K562 (cell line): ENCODE measurements at places on chromosomes 2 and 18.

DNA sequence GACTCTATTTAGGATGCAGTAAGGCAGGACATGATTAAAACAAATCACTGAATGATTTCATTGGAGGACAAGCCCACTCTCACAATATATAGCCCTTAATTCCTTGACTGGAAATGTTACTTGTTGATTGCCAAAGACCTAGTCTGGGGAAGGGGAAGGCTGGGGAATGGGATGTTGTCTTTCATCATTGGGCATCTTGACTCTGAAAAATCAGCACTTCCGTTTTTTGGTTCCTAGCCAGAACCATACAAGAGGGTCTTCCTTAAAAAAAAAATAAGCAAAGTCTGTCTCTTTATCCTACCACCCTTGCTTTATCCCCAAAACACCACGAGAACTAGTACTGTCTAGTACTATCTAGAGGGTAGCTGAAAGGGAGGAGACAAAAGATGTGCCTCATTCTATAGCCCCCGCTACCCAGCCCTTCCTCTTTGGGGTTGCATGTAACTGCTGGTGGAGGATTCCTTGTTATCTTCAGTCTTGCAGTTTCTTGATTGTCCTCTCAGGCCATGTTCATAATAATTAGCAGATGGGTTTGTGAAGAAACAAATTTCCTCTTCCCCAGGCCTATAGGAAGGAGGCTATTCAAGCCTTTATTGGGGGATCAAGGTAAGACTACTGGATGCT is 55.8 kb downstream of the NEMP2 start:
- 0 out of 2 replicates have a peak, but pooled peaks cover 2% of the 10 kb centered on the region for H3K4me1 ChIP-seq
- no peak overlapping the region for H3K27ac ChIP-seq
- H3K36me3 ChIP-seq, result no peaks in the 10 kb centered on the region
- no peak for DNase-seq
- no peaks in the 10 kb centered on the region for H3K27me3 ChIP-seq

DNA sequence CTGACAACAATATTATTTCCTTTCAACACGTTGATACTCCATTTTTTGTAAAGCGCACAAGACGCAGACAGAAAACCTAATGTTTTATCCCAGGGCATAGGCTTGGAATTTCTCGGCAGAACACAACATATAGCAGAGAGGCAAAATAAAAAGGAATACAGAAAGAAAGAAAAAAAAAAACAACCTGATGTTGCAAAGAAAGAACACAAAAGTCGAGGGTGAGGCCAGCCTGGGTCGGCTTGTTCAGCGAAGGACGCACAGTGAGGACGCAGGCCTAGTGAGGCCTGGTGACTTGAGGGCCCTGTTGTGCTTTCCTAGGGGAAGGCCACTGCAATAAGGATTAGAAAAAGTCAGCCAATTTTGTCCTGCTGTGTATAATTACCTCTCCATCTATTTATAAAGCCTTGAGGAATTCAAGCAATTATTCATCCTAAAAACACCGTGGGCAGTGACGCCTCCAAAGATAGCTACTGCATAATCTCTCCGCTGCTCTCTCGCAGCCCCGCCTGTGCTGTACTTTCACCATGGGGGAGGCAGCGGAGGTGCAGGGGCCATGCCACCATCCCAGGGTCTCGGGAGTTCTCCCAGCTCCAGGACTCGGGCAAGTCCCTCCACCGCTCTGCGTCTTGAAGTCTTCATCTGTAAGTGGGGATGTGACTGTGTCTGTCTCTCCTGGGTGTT is 61.9 kb upstream of the SH3RF3 start:
- H3K27me3 ChIP-seq, result peaks cover 39% of the 10 kb centered on the region
- no peak overlapping the region for H3K27ac ChIP-seq
- no peak for DNase-seq

DNA sequence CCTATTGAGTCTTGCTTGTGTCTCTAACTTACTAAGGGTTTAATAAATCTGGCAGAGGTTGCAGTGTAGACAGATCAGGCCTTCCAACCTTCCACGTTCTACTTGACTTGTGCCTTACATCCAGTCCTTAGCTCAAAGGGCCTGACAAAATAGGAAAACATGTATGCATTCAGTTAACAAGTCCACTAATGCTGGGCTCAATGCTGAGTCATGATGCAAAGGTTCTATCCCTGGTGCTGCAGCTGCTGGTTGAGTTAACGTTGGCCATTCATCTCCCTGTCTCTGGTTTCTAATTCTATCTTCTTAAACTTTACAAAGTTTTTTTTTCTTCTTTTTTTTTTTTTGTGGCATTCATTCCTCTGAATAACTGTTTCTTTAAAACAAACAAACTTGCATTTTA is 46.3 kb upstream of the ITGB6 start:
- no peaks in the 10 kb centered on the region for H3K4me1 ChIP-seq
- H3K36me3 ChIP-seq, result no peaks in the 10 kb centered on the region
- no peak for DNase-seq
- H3K27ac ChIP-seq, result no peak overlapping the region
- H3K27me3 ChIP-seq, result no peaks in the 10 kb centered on the region
- no peak overlapping the region for H3K4me3 ChIP-seq

- peaks cover 25% of the 10 kb centered on the region; the same call in 2 of the 3 replicates for H3K4me1 ChIP-seq
- no peak overlapping the region for H3K27ac ChIP-seq
- H3K27me3 ChIP-seq, result no peaks in the 10 kb centered on the region
- H3K4me3 ChIP-seq, result no peak overlapping the region
- no peak for DNase-seq
Observed at GRCh38 chr2:17590342-17590911, 49.9 kb downstream of the VSNL1 start.

DNA sequence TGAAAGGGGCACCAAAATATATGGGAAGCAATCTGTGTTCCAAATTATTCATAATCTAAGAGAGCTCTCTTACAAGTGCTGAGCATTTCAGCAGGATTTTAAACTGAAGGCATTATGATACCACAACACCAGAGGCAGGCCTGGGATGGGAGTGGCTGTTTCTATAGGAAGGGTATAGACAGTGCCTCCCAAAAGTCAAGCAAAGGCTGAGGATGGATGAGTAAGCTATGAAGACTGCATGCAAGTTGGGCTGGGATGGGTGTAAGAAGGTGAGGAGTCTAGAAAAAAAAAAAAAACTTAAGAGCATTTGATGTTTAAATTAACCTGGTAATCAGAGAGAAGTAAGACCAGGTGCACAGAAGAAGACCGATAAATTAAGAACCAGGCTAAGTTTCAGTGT is 132.5 kb downstream of the OSR1 start:
- H3K4me3 ChIP-seq, result no peak overlapping the region
- H3K27ac ChIP-seq, result no peak overlapping the region
- H3K36me3 ChIP-seq, result no peaks in the 10 kb centered on the region
- no peak for DNase-seq

DNA sequence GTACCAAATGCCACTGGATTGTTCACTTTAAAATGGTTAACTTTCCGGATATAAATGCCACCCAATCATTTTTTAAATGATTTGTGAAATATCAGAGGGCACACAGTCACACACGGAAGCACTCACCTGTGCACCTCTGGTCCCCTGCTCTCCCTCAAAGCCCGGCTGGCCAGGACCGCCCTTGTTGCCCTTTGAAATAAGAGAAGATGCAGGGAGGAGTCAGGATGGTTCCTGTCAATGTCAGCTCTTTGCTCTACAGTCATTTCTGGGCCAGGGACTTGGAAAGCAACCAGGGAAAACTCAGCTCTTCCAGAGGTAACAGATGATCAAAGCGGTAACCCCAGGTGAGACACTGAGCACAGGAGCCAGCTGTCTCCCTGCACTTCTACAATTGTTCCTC is 60.7 kb downstream of the COL6A3 start:
- DNase-seq, result no peak
- no peak overlapping the region for H3K27ac ChIP-seq
- no peaks in the 10 kb centered on the region for H3K36me3 ChIP-seq
- no peak overlapping the region for H3K4me3 ChIP-seq

GRCh38 chr2:219562049-219563020 is 9.0 kb downstream of the OBSL1 start:
- H3K27me3 ChIP-seq, result no peaks in the 10 kb centered on the region
- H3K27ac ChIP-seq, result no peak overlapping the region

- H3K4me1 ChIP-seq, result no peaks in the 10 kb centered on the region
- H3K36me3 ChIP-seq, result no peaks in the 10 kb centered on the region
- no peak overlapping the region for H3K4me3 ChIP-seq
Observed at GRCh38 chr2:100130595-100131391, 11.6 kb downstream of the AFF3 start.

GRCh38 chr2:221102896-221103688 is 469.0 kb downstream of the EPHA4 start:
- H3K27ac ChIP-seq, result no peak overlapping the region
- H3K36me3 ChIP-seq, result no peaks in the 10 kb centered on the region

DNA sequence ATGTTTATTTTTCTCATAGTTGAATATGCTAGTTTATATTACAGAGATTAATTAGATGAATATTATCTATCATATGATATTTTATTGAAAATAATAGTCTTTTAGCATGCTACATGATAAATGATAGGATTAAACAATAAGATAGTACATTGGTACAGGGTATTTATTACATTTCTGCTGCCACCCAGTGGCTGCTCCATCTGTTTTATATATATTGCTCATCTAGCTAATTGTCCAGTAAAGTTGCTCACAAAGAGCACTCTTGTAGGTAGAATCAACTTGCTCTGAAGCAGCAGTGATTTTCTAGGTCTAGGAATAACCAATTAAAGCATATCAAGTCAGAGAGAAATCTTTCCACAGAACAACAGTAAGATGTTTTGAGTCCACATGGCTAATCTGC is 183.3 kb downstream of the ASXL3 start:
- H3K27ac ChIP-seq, result no peak overlapping the region
- no peak for DNase-seq
- no peaks in the 10 kb centered on the region for H3K27me3 ChIP-seq
- H3K4me3 ChIP-seq, result no peak overlapping the region

DNA sequence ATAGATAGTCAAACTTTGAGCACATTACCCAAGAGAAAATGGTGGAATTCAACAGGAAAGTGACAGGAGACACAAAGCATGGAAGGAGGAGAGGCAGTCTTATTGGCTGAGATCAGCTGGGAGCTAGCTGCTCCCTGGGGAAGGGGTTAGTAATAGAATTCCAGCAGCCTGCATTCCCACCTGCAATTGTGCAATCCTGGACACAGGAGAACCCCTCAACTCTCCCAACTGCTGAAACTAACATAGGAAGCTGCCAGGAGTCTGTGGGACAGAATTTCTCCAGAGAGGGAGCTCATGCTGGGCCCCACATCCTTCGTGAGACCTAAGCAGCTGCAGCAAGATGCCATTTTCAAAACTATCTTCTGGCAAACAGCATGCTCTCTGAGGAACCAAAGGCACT is 69.8 kb upstream of the ACVR1C start:
- H3K36me3 ChIP-seq, result no peaks in the 10 kb centered on the region
- H3K4me1 ChIP-seq, result no peaks in the 10 kb centered on the region
- DNase-seq, result no peak
- H3K27me3 ChIP-seq, result no peaks in the 10 kb centered on the region

GRCh38 chr2:196369967-196370366 is 198.6 kb upstream of the STK17B start:
- no peaks in the 10 kb centered on the region for H3K36me3 ChIP-seq
- H3K4me3 ChIP-seq, result no peak overlapping the region
- H3K27me3 ChIP-seq, result no peaks in the 10 kb centered on the region
- no peak overlapping the region for H3K27ac ChIP-seq
- DNase-seq, result no peak
- H3K4me1 ChIP-seq, result peaks cover 3% of the 10 kb centered on the region; the same call in 1 of the 2 replicates

DNA sequence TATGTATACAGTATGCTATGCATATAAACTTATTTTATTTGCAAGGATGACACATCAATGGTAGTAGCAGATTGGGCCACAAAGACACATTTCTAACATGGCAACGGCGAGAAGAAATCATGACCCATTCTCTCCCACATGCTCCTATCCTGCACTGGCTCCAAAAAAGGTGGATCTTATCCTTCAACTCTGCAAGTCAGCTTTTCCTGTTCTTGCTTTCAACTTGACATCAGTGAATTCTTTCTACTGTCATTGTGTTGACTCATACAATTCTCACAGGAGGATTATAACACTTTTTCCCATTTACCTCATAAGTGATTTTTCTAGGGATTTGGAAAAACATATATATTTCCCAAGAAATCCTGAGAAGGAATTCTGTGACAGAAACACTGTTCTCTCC is 53.1 kb downstream of the ACVR1 start:
- no peaks in the 10 kb centered on the region for H3K4me1 ChIP-seq
- no peak overlapping the region for H3K4me3 ChIP-seq

GRCh38 chr2:88608184-88608583 is 19.1 kb downstream of the EIF2AK3 start:
- H3K4me3 ChIP-seq, result no peak overlapping the region
- no peak for DNase-seq
- peaks cover 6% of the 10 kb centered on the region; the same call in 1 of the 3 replicates for H3K36me3 ChIP-seq
- no peaks in the 10 kb centered on the region for H3K27me3 ChIP-seq
